ENCODE measurements at places on chromosomes 11 and 22.

GRCh38 chr11:131248588-131248987, 121.8 kb upstream of the NTM start:
- ATAC-seq: no peak

- no peak for ATAC-seq
These were observed 5.0 kb upstream of the APOL1 start for GRCh38 chr22:36247955-36248354.

DNA sequence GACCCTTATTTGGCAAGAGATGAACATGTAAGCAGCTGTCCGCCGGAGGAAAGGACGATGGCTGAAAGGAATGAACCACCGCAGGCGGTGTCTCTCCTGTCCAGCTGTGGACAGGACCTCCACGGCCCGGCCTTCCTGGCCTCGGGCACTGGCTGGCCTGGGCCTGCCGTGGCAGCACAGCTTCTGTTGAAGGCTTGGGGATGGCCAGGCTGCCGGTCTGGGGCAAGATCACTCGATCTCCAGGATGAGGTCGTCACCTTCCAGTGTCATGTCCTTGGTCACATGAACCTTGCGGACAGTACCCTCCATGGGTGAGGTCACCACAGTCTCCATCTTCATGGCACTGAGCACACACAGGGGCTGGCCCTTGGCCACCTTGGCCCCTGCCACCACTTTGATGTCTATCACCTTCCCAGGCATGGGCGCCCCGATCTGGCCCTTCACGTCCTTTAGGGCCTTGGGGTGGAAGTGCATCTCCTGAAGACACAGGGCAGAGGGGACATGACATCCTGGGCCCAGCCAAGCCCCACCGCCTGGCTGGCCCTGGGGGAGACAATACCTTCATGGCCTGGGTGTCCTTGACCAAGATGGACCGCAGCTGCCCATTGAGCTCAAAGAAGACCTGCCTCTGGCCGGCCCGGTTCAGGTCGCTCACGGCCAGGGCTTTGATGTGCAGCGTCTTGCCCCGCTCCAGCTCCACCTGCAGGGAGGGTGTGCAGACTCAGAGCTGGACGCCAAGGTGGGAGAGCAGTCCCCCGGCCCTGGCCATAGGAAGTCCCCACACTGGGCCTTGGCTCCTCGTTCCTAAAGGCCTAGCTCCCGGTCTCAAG, 5.6 kb downstream of the RCE1 start:
- ATAC-seq: no peak

DNA sequence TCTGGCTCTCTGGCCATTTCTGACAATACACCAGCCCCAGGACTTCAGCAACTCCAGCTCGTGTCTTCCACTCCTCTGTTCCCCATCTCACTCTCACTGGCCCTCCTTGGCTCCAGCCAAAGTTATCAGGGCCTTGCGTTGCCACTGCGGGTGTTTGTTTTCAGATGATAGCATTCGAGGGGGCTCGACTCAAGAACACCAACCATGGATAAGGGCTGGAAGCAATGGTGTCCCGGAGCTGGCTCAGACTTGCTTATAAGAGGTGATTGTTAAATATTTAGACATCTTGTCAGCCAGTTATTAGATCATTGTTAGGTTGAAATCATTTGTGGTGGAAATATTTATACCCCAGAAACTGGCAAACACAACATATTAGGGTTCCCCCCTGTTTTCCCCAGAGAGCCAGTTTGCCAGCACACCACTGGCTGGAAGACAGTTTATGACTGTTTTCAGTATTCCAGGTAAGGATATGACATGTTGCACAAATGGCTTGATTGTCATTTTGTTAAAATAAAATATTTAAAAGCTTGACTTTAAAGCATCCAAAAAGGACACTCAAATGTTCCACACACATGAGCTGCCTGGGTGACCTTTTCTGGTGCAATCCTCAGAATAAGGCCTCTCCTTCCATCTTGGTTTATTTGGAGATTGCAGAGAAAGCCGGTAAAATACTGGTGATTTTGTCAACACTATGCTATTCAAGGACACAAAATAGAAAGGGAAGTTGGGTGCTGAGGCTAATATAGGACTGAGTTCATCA, 98.3 kb downstream of the FBXO7 start:
- ATAC-seq: no peak

- no peak for ATAC-seq
These were observed 78.9 kb upstream of the TBCEL start for GRCh38 chr11:120945042-120945441.

DNA sequence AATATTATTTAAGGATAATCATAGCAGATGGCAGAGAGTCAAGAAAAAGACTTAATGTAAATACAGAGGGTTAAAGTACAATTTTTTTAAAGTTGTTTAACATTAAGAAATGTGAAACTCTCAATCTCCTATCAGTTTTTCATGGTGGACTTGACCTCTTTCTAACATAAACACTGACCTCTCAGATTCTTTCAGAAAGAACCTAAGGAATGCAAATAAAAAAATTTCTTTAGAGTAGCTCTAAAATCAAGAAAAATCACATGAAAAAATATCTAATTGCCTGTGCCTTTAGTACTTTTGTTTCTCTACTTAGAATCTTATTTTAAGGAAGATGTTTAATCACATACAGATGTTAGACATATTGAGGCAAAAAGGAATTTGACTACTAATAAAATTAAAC, 12.9 kb downstream of the RNF141 start:
- no peak for ATAC-seq

Data from gastroesophageal sphincter (tissue), 4 donors.